ENCODE measurements at places on chromosomes 2 and 18.

GRCh38 chr18:25739376-25739775 lies 351.0 kb downstream of the SS18 start:
- DNase-seq, result no peak

GRCh38 chr18:4077721-4078120 lies 377.4 kb downstream of the DLGAP1 start:
- DNase-seq, result no peak

GRCh38 chr2:8043295-8043694 lies 638.6 kb upstream of the ID2 start:
- DNase-seq, result no peak

DNA sequence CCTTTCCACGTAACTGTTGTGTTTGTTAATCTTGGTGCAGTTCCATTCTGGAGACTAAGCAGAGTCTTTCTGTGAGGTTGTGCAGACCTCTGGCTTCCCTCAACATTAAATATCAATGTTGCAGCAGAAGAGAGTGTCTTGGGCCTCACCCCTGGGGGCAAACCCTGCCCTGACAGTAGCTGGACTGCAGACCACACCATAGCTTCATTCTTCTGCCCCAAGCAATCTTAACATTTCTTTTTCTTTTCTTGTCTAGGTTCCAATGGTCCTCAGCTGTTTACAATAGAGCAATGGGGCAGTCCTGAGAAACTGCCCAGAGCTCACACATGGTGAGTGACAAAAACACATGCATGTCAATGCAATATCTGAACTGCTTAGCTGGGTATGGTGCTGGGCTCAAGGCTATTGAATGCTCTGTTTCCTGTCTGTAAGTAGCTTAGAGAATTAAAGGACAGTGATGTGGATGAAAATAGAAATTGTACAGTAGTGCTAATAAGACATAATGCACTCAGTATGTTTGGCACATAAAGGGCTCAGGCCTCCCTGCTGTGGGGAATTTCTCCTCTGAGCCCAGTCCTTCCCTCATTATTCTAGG lies 237.6 kb downstream of the ALPK2 start:
- DNase-seq, result no peak

GRCh38 chr2:137747509-137747908 lies 216.8 kb upstream of the HNMT start:
- DNase-seq, result no peak

GRCh38 chr18:77157312-77157711 lies 24.7 kb upstream of the MBP start:
- no peak for DNase-seq

DNA sequence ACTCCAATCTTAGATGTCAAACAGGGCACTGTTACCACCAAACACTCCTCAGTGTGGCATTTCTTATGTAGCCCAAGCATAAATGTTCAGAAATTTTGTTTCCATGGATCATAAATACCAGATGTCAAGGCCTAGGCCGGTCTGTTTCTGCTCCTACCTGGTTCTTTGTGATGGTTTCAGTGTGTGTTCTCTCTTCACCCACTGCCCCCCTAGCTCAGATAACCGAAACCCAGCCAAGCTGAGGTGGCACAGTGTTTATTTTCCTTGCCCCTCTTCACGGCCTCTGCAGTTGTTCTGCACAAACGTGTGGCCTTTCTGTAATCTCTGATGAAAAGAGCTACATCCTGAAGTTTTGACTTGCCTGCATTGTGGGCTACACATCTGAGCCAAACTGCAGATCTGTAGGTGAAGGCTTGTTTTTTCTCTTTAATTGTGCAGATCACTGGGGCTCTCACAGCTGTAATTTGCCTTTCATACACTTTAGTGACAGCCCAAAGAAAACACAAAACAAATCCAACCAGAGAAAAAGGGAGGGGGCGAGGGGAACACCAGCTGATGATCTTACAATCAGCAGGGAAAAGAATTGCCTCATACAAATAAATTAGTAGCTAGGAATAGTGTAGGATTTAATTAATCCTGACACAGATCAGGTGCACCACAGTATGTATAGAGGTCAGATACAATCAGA lies 99.1 kb downstream of the NRP2 start:
- DNase-seq, result no peak

DNA sequence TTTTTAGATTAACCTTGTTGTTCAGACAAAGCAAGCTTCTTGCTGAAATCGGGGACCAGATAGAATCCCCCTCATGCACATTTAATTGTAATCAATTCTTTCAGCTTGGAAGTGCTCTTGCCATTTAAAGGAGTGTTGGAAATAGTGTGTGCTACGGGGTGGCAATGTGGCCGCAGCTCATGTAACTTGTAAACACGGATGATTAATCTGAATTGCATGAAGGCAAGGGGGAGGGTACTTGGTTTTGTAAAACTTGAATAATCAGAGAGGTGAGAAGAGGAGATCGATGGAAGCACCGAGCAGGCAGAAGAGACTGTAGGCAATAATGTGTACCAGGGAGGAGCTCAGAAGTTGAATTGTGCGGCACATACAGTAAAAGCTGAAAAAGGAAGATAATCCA lies 273.5 kb downstream of the PTGR3 start:
- no peak for DNase-seq

- no peak for DNase-seq
Observed at GRCh38 chr18:48202006-48202348, 207.2 kb downstream of the ZBTB7C start.

- no peak for DNase-seq
Observed at GRCh38 chr2:224952936-224953657, 89.2 kb downstream of the DOCK10 start.

- no peak for DNase-seq
Observed at GRCh38 chr2:36146765-36147164, 208.8 kb upstream of the CRIM1 start.

- no peak for DNase-seq
Observed at GRCh38 chr18:46542545-46542944, 114.5 kb downstream of the LOXHD1 start.

DNA sequence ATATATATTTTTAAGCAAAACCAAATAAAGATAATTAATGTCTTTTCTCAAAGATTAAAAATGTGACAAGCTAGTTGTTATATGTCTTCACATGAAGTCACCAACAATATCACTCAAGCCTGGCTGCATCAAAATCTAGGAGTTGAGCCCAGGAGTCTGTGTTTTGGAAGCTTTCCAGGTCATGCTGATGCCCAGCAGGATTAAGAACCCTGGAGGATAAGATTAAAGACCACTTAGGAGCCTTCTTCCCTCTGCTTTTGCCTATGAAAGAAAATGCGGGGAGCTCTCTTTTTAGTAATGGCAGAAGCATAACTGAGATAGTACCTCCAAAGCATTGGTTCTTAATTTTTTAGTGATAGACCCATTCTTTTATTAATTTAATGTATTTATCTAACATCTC lies 157.4 kb downstream of the ASXL3 start:
- no peak for DNase-seq

- no peak for DNase-seq
Observed at GRCh38 chr18:49846718-49847470, 33.6 kb upstream of the ACAA2 start.

DNA sequence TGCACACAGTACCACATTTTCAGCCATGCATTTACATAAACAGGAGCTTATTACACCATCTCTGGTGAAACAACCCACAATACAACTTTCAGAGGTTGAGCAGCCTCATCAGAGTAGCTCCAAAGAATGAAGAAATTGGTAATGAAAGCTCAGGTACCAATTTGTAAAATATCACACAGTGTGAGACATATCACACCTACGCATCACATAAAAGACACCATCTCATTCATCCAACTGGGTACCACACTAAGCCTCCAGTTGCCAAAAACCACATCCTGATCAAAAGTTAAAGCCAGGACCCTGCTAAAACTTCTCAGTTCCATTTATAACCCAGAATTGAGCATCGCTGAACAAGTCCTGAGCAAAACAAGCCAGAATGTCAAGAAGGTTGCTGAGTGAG lies 4.6 kb downstream of the TMEM163 start:
- no peak for DNase-seq

GRCh38 chr18:14971461-14972185 lies 223.7 kb downstream of the ANKRD30B start:
- DNase-seq, result no peak

DNA sequence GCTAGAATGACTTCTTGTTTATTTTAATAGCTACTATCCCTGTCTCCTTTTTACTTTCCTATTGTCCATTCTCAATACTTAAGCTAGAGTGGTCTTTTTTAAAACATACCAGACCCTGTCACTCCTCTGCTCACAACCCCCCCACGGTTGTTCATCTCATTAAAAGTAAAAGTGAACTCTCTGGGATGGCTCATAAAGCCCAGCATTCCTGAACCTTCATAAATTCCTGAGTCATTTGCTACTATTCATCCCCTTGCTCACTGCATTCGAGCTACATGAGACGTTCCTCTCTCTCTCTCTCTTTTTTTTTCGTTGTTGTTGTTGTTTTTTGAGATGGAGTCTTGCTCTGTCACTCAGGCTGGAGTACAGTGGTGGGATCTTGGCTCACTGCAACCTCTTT lies 148.7 kb upstream of the DSEL start:
- no peak for DNase-seq

- DNase-seq, result no peak
Observed at GRCh38 chr2:225454412-225454811, 54.9 kb downstream of the NYAP2 start.

GRCh38 chr18:72336786-72337185 lies 207.4 kb downstream of the CBLN2 start:
- no peak for DNase-seq

DNA sequence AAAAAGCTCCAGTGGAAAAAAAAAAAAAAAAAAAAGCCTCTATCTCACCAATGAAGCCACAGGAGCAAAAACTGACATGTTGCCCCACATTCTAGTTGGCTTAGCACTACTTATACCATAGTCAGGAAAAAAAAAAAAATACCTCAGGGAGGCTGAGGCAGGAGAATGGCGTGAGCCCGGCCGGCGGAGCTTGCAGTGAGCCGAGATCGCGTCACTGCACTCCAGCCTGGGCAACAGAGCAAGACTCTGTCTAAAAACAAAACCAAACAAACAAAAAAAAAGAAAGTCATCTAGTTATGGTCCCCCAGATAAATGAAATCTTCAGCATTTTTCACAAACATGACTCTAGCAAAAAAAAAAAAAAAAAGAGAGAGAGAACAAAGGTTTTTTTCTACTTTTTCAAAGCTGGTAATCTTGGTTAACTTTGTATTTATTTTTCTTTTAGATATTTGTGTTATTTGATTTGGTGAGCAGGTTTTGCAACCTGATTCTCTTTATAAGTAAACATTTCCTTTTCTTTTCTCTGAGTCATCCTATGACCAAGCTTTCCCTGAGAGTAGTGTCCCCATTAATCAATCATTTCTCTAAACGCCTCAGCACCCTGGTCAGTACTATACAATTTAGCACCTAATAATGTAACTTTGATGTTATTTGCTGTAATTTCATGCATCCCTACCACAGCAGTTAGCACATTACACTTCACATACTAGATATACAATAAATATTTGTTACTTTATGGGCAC lies 273.7 kb upstream of the PIK3C3 start:
- DNase-seq, result no peak

DNA sequence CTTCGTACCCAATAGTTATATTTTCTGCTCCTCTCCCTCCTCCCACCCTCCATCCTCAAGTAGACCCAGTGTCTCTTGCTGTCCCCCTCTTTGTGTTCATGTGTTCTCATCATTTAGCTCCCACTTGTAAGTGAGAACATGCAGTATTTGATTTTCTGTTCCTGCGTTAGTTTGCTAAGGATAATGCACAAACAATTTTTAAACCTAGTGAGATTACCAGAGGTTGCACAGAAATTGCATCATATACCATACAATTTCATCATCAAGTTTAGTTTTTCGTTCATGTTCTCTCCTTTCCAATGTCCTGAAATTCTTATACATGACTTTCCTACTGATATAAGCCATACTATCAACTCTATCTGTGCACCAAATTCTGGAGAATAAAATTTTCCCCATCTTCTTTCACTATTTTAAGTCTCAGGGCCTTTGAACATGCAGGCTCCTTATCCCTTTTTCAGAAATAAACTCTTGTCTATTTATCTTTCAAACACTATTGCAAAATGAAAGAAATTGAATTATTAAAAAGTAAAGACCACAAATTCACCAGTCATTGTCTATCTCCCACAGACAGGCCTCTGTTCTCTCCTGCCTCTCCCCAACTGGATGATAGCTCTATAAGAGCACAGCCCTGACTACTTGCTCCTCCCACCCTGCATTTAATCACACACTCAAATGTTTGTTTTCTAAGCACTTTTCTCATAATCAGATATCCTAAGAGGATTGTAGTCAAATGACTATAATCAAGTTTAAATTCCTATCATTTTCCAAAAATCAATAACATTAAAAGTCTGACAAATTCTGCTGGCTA lies 27.2 kb upstream of the B4GALT6 start:
- DNase-seq, result no peak

DNA sequence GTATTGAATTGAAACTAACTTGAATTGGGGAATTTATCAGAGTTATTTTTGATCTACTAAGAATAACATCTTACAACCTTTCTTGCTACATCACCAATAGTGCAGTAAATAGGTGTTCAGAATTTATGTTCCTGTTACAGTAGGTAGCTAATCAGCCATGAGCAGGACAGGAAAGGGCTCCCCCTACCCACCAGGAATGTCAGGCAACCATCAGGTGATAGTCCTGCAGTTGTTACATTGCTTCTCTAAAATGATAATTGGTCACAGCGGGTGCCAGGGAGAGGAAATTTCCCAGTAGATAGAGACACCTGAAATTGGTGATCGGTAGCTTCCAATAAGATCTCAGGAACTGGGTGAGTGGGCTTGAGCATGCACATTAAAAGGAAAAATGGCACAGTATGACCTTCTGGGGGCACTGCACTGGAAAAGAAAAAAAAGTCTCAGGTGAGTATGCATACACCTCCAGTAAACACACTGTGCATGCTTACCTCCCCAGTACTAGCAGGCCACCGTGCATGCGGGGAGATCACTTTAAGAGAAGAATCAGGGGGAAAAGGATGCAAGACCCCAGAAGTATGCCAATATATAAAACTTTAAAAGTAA lies 1092.0 kb upstream of the LRRTM1 start:
- no peak for DNase-seq

- DNase-seq, result no peak
Observed at GRCh38 chr2:174686430-174686829, 77.8 kb downstream of the CHRNA1 start.

DNA sequence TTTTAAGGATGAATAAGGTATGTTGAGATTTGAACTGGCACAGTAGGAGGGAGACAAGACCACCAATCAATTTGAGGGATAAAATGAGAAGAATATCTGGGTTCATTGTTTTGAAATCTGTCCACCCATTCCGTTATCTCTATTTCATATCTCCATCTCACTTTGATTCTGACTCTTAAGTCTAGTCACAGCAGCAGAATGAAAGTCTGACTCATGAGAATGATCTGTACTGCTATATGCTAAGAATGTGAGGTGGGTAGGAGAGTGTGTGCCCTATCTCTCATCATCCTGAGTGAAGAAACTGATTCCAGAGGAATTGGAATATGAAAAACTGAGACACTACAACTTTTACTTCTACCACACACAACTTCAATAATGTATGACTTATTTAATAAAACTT lies 1994.5 kb upstream of the PIK3C3 start:
- DNase-seq, result no peak
